Caco-2 (cell line): ENCODE measurements at places on chromosomes 13 and 19. TPM values are rescaled to one million over a fixed set of nuclear protein-coding genes. Genes with fewer than 3 reads are reported as not detected.
A peak's percentile ranks its signal among the peaks of the same experiment; 100 is the strongest.

DNA sequence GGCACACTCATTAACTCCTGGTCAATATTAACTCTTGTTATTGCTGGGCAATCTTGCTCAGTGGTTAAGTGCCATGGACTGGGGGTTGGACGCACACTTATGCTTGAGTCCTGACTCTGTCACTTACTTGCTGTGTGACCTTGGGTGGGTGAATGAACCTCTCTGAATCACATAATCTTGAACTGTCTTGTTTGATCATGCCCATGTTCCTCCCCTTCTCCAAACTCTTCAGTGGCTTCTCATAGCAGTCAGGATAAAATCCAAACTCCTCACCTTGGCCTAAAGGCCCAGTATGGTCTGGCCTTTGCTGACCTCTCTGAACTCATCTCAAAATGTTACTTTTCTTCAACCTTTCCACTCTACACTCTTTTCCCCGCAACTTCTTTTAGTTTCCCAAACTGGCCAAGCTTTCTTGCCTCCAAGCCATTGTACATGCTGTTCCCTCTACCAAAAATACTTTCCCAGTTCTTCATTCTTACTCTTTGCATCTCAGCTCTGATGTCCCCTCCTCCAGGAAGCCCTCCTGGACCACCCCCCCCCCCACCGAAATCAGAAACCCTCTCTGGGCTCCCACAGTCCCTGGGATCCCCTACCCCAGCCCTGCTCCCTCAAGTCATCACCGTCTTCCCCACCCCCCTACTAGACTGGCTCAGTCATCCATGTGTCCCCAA, 2.4 kb downstream of the MYPOP start:
- no peak for DNase-seq
- H3K27ac ChIP-seq = no peak overlapping the region

DNA sequence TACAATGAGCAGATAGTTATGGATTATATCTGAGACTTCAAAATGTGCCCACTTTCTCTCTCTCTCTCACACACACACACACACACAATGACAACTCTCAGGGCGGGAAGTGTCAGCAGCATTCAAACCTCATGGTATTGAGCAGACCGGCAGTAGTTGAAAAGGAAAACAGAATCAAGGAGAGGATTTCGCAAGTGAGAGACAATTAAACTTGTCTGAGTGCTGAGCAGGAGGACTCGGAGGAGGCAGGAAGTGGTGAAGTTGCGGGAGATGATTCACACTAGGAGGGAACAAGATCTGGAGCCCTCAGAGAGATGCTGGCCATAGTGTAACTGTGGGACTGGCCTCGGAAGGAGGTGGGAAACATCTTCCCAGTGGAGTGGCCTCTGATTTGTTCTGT, 353.1 kb downstream of the EFNB2 start:
- no peaks in the 10 kb centered on the region for H3K27me3 ChIP-seq
- no peaks in the 10 kb centered on the region for H3K36me3 ChIP-seq
- DNase-seq = no peak
- no peak overlapping the region for H3K4me3 ChIP-seq

DNA sequence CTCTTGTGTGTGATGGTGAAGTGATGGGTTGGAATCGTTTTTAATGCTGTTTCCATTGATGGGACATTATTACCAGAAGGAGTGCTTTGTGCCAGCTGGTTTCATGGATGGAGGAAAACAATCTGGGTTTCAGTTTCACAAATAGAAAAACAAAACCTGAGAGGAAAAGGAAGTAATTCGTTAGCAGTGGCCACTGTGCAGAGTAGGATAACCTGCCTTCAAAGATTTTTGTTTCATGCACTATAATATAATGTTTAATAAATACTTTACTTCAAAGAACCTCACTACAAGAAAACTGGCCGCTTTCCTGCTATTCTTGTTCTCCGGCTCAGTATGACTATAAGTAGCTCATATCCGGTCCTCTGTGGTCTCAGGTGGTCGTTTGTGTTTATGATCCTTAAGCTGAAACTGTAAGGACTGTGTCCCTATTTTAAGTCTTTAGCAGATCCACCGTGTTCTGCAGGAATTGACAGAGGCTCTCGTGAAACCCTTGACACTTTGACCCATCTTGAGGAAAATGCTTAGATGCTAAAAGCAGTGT, 104.7 kb downstream of the GGACT start:
- H3K27me3 ChIP-seq = no peaks in the 10 kb centered on the region
- no peak overlapping the region for H3K27ac ChIP-seq
- no peaks in the 10 kb centered on the region for H3K36me3 ChIP-seq
- no peak overlapping the region for H3K4me3 ChIP-seq
- DNase-seq = no peak
- no peaks in the 10 kb centered on the region for H3K4me1 ChIP-seq

GRCh38 chr19:34193439-34193838, 21.1 kb downstream of the LSM14A start:
- H3K27me3 ChIP-seq = no peaks in the 10 kb centered on the region
- no peak overlapping the region for H3K4me3 ChIP-seq
- no peak overlapping the region for H3K27ac ChIP-seq
- H3K4me1 ChIP-seq = peaks cover 9% of the 10 kb centered on the region; the same call in 1 of the 2 replicates

DNA sequence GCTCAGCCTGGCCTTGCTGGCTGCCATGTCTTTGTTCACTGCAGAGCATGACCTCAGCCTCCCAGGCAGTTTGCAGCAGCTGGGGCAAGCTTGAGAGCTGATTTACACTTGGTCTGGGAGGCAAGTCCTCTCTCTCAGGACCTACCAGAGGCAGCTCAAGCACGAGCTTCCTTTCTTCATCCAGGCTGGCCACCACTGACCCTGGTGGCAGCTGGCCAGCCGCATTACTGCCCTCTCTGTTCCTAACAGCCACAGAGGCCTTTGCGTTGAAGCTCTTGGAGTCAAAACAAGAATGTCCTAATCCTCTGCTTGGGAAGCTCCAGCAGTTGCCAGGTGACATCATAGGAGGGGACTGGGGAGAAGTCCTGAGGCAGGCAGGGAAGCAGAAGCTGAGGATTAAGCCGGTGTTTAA, 85.7 kb downstream of the NUFIP1 start:
- H3K4me3 ChIP-seq = no peak overlapping the region
- no peaks in the 10 kb centered on the region for H3K36me3 ChIP-seq
- H3K27ac ChIP-seq = no peak overlapping the region
- H3K4me1 ChIP-seq = no peaks in the 10 kb centered on the region
- DNase-seq = no peak

- peak; percentile 67 for DNase-seq
- H3K27me3 ChIP-seq = no peaks in the 10 kb centered on the region
- no peak overlapping the region for H3K4me3 ChIP-seq
- H3K4me1 ChIP-seq = peaks cover 53% of the 10 kb centered on the region
- H3K27ac ChIP-seq = peak overlapping the region; percentile 97
Observed at GRCh38 chr13:110507678-110508381, 53.7 kb downstream of the RAB20 start.

- H3K27ac ChIP-seq = no peak overlapping the region
- H3K4me3 ChIP-seq = no peak overlapping the region
- H3K36me3 ChIP-seq = no peaks in the 10 kb centered on the region
- peak; percentile 14 for DNase-seq
- H3K4me1 ChIP-seq = no peaks in the 10 kb centered on the region
Observed at GRCh38 chr13:114107686-114108081, 24.7 kb downstream of the RASA3 start.

DNA sequence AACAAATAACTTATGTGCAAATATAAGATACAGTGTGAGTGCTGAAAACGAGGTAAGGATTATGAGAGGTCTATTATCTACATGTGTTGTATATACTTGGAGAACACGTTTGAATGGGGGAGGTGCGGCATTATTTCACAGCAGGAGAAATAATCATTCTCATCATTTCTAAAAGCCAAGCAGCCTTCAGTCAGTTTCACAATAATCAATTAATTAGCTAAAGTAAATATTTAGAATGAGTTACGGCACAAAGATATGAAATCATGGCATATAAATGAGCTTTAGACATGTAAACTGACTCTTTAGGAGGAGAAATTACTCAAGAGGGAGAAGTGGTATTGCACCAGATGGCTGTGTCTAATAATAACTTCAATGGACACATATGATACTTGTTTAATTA, 366.6 kb downstream of the DNAJC15 start:
- H3K36me3 ChIP-seq = no peaks in the 10 kb centered on the region
- no peaks in the 10 kb centered on the region for H3K27me3 ChIP-seq
- H3K4me3 ChIP-seq = no peak overlapping the region
- no peak overlapping the region for H3K27ac ChIP-seq
- no peak for DNase-seq

DNA sequence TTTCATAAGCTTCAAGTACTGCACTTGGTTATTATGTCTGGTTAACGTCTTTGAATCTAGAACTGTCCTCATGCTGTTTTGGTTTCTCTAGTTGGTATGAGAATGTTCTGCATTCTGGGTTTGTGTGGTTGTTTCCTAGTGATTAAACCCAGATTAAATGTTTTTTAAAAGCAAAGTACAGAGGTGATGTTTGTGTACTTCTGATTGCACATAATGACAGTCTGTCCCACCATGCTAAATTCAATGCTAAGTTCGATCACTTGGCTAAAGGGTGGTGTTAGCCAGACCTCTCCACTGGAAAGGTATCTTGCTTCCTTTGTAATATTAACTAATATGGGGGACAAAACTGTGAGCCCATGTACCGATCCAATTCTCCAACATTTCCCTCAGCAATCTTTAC, 14.6 kb downstream of the N4BP2L1 start:
- H3K4me3 ChIP-seq = no peak overlapping the region
- no peak overlapping the region for H3K27ac ChIP-seq
- no peak for DNase-seq

GRCh38 chr13:29810145-29810742, 40.2 kb downstream of the UBL3 start:
- peak overlapping the region; percentile 12 for H3K27ac ChIP-seq
- H3K36me3 ChIP-seq = no peaks in the 10 kb centered on the region
- peaks cover 51% of the 10 kb centered on the region for H3K4me1 ChIP-seq
- H3K27me3 ChIP-seq = no peaks in the 10 kb centered on the region

- peaks cover 25% of the 10 kb centered on the region for H3K4me1 ChIP-seq
- no peak overlapping the region for H3K4me3 ChIP-seq
- H3K36me3 ChIP-seq = no peaks in the 10 kb centered on the region; the same call in 1 of the 2 replicates
Observed at GRCh38 chr19:41166944-41167804, 25.8 kb upstream of the CYP2S1 start.

DNA sequence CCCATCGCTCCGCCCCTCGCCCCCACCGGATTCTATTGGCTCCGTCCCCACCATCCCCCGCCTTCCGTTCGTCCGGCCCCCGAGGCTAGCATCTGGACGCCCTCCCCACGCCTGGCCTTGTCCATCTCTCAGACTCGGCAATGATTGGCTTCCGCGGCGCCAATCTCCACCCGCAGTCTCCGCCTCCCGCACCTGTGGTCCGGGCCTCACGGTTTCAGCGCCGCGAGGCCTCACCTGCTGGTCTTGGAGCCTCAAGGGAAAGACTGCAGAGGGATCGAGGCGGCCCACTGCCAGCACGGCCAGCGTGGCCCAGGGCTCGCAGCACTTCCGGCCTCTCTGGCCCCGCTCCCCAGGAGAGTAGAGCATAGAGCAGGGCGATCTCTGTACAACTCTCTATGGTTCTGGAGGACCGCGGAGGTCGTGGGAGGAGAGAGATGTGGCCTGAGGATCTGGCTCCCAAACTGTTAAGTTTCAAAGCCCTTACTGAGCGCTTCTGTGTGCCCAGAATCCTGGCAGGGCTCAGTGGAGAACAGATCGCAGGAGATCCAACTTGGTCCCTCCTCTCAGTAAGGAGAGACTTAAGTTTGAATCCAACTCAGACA, at the start of gene ERCC1:
ERCC1 (minus strand) TSS at position 329 of the 602 bp plus-strand sequence. CDS start 543 bp downstream, outside the sequence.
- H3K4me3 ChIP-seq = peak within 1 kb of the TSS; percentile 65
- H3K27ac ChIP-seq = peak within 1 kb of the TSS; percentile 89
- H3K36me3 ChIP-seq = peaks cover 2% of the 10 kb centered on the region
- DNase-seq = peak; percentile 100
- H3K27me3 ChIP-seq = no peaks in the 10 kb centered on the region

DNA sequence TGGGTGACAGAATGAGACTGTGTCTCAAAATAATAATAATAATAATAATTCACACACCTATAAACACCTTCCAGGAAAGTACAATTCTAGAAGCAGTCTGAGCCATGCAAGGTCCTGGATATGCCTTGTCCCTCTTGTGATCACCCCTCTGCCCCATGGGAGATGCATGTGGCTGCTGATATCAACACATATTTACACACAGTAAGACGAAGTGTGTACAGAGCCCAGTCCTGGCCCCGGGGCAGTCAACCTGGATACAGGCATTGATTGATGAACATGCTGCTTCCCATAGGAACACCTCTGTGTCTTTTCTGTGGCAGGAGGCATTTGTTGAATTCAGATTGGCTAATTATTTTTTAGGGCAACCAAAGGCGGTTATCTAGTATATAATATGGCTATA, 3.2 kb downstream of the SULT2A1 start:
- H3K36me3 ChIP-seq = no peaks in the 10 kb centered on the region
- H3K27ac ChIP-seq = no peak overlapping the region
- no peak for DNase-seq
- H3K4me1 ChIP-seq = peaks cover 14% of the 10 kb centered on the region
- H3K4me3 ChIP-seq = no peak overlapping the region

DNA sequence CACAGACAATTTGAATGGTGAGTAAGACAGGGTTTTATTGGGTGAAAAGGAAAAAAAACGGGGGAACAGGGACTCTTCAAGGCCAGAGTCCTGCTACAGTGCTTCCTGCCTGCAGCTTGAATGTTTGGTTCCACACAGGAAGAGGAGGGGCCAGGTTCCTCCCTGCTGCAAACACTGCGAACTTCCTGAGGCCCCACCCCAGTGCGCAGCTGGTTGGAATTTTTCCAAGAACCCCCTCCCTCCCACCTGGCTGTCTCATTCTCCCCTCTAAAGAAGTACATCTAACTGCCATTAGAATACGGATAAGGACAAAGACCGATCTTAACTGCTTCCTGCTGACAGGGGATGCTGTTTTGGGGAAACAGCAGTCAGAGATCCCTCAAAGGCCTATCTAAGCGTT, 184.9 kb downstream of the GGACT start:
- no peak overlapping the region for H3K4me3 ChIP-seq
- no peak for DNase-seq
- H3K27ac ChIP-seq = no peak overlapping the region

- DNase-seq = no peak
- H3K36me3 ChIP-seq = no peaks in the 10 kb centered on the region
- no peaks in the 10 kb centered on the region for H3K27me3 ChIP-seq
- H3K4me3 ChIP-seq = no peak overlapping the region
- H3K27ac ChIP-seq = no peak overlapping the region
- no peaks in the 10 kb centered on the region for H3K4me1 ChIP-seq
Observed at GRCh38 chr13:75514080-75514995, 23.3 kb downstream of the COMMD6 start.

DNA sequence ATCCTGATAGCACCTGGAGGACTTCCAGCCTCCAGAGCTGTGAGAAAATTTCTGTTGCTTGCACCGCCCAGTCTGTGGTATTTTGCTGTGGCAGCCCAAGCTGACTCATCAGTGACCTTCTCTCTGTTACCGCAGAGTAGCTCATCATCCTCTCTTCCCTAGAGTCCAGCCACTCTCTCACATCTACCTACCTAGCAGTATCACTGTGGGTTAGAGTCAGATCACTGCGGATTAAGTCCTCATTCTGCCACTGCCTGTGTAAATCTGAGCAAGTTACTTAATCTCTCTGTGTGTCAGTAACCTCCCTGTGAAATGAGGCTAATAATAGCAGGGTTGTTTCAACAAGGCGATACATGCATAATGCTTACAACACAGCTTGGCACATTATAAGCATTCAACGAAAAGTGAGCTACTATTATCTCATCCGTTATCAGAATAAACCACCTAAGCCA, 40.3 kb upstream of the USPL1 start:
- H3K36me3 ChIP-seq = no peaks in the 10 kb centered on the region
- no peak overlapping the region for H3K27ac ChIP-seq
- no peaks in the 10 kb centered on the region; the same call in 1 of the 2 replicates for H3K4me1 ChIP-seq
- H3K4me3 ChIP-seq = no peak overlapping the region

The TGFBR3L gene
- 9.8 and 10.8 TPM in 2 replicates for total RNA-seq

The EPSTI1 gene
- 80.6 and 86.5 TPM in 2 replicates for total RNA-seq

The ENOX1 gene
- total RNA-seq = 9.1 and 10.4 TPM in 2 replicates

The VWA8 gene
- total RNA-seq = 20.7 and 20.9 TPM in 2 replicates

The PSG1 gene
- 0.37 TPM in 1 of 2 replicates, not detected in the other for total RNA-seq

The FXYD1 gene
- total RNA-seq = not detected in 2 replicates

The ZNF69 gene
- total RNA-seq = 6.4 and 7.5 TPM in 2 replicates
